ENCODE measurements at places on chromosomes 2 and 18.

DNA sequence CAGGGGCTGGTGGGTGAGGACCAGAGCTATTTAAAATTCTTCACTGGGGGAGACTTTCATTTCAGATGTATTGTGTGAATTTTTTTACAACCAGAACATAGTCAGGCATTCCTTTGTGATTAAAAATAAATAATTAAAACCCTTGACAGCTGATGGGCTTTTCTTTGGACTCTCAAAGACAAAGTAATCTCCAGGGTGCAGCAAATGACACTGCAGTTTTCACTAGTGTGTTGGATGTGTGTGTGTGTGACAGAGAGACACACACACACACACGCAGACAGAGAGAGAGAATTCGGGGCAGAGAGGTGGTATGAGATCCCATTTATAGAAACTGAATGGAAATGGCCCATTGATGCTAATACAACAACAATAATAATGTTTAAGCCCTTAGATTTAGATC is 10.3 kb upstream of the GALNT14 start:
- no peak for DNase-seq

- DNase-seq, result peak; percentile 56
Observed at GRCh38 chr2:178109813-178110212, 2.4 kb upstream of the RBM45 start.

GRCh38 chr18:77069482-77069881 is 63.1 kb downstream of the MBP start:
- DNase-seq, result no peak

GRCh38 chr2:141316606-141317005 is 814.2 kb downstream of the LRP1B start:
- DNase-seq, result peak; percentile 80

DNA sequence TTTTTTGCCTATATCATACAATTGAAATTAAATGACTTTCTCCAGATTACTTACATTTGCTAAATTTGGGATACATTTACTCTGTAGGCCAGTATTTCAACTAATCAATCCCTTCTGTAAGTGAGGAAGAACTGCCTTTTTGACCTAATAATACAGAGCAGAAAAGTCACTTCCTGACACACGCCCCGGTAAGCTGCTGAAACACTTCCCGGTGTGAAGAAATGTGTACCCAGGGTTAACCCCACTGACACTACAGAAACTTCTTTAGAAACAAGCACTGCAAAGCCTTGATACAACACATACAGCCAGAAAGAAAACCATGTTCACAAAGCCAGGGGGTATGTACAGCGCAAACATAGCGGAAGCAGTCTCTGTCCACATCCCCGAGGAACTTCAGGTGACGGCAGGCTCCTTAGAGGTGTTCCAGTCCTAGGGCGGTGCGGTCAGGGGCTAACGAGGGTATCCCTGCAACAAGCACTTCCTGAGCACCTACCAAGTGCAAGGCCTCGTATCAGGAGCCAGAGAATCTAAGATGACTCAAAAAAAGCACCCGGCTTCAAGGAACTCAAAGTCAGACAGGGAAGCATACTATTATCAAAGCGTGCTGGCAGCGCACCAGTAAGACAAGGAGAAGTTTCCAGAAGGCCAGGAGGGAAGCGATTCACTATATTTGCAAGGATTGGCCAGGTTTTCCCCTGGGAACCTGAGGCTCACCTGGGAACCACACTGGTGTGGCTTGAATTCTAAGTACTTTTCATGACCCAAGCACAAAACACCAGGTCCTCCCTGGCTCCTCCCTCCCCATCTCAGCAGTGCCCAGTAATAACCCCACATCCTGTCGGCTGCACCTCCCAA is 46.6 kb downstream of the ZNF516 start:
- no peak for DNase-seq

- DNase-seq, result no peak
Observed at GRCh38 chr18:70355620-70356385, 67.0 kb downstream of the SOCS6 start.

- DNase-seq, result no peak
Observed at GRCh38 chr2:70698847-70699246, 69.2 kb downstream of the ADD2 start.

DNA sequence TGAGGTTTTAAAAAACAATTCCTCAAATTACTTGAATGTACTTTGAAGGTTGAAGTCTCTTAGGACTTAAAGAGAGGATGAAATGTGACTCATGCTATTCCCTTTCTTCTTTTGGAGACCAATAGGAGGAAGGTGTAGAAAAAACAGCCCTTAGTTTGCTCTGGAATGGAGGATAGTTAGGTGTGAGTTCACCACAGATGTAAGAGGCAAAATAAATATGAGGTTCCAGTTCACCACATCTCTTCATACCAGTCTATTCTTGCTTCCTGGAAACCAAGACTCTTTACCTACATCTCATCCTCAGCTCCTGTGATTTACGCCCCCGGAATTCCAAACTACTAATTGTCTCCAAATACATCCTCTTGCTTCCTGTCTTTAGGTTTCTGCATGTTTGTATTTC is 77.5 kb upstream of the TTC21B start:
- peak; percentile 29 for DNase-seq

GRCh38 chr18:42765302-42765701 is 350.2 kb downstream of the RIT2 start:
- no peak for DNase-seq

GRCh38 chr2:105231232-105231619 is 10.3 kb upstream of the GPR45 start:
- no peak for DNase-seq

- DNase-seq, result no peak
Observed at GRCh38 chr2:49621016-49621415, 466.7 kb upstream of the FSHR start.

- DNase-seq, result no peak
Observed at GRCh38 chr2:48733067-48733503, 22.4 kb downstream of the LHCGR start.

GRCh38 chr2:170997893-170998597 is 69.0 kb downstream of the GORASP2 start:
- no peak for DNase-seq

DNA sequence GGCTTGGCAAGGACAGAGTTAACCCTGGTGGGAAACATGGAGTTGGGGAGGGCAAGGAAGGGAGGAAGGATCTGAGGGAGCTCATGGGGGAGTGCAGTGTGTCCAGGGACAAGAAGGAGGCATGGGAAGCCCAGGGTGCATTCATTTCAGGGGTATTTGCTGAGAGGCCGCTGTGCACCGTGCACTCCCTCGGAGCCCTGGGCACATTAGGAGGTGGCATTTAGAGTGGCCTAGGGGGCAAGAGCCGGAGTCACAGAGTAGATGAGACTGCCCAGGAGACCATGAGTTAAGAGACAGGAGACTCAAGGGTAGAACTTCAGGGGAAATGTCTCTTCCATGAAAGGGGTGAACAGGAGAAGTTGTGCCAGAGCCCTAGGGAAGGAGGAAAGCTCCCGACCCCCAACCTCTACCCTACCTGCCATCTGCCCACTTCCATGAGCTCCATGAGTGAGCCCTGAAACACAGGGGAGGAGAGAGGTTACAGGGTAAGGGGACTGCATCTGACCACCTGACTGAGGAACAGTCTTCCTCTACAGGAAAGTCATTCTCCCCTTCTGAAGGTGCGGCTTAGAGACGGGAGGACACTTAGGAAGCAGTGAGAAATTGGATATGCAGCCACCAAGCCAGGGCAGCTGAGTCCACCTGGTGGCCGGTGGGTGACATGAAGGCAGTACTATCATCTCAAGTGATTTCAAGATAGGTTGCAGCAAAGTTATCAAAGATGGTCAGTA is 58.5 kb upstream of the COPS8 start:
- peak; percentile 80 for DNase-seq

GRCh38 chr2:98012561-98012991 is 16.8 kb upstream of the TMEM131 start:
- no peak for DNase-seq

DNA sequence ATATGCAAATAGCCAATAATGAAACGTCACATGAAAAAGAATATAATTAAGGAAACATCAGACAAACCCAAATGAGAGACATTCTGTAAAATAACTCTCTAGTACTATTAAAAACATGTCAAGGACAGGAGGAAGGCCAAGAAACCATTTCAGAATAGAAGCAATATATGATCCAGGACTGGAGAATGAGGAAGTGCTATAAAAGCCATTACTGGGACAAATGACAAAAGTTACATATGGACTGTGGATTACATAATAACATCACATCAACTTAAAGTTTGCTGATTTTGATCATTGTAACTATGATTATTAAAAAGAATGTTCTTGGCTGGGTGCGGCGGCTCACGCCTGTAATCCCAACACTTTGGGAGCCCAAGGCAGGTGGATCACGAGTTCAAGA is 81.3 kb downstream of the CRACDL start:
- DNase-seq, result no peak

DNA sequence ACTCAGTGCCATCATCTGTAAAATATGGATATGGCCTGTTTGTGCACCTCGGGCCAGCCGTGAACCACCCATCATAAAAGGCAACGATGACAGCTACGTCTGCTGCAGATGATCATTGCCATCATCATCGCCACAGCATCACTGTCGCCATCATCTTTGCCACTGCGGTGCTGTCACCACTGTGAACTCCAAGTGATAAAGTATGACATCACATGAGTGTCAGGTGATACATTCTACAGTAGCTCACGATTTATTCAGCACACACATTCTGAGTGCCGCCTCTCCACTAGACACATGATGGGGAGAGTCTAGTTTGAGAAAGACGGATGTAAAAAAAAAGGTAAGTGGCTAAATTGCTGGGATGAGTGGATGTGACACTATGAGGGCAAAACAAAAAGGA is 755.4 kb upstream of the RAB6C start:
- no peak for DNase-seq

- DNase-seq, result no peak
Observed at GRCh38 chr2:220959391-220959802, 612.7 kb downstream of the EPHA4 start.

DNA sequence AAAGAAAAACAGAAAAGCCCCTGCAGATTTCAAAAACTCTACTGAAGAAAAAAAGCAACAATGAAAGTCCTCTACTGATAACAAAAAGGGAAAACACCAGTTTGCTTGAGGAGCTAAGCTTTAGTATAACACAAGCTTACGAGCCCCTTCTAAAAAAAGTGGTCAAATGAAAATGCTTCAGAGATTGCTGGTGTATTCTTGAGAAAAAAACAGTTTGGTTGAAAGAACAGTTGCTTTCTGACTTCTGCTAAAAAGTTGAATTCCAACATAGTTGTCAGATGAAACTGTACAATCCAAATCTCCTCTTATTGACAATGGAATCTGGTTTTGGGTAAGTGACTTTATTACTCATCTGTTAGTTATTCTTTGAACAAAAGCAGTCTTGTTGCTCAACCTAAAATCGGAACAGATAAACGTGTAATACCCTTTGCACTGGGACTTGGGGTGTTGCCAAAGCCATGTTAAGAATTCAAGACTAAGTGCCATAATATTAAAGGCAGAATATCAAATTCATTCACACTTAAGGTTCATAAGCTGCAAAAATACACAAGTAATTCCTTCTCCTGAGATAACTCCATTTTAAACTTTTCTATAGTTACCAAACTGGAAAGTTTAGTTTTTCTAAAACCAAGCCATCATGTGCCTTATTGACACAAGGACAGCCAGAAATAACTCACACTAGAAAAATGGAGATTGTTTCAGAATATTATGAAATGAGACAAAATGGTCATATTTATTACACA is 45.3 kb upstream of the SPAG16 start:
- peak; percentile 90 for DNase-seq

GRCh38 chr2:105798595-105798994 is 53.9 kb downstream of the NCK2 start:
- DNase-seq, result no peak

- no peak for DNase-seq
Observed at GRCh38 chr2:20988905-20989304, 55.0 kb downstream of the APOB start.

GRCh38 chr18:4172196-4173100 is 282.7 kb downstream of the DLGAP1 start:
- no peak for DNase-seq

GRCh38 chr18:36075862-36076587 is 8.7 kb upstream of the RPRD1A start:
- peak; percentile 25 for DNase-seq

Data from astrocyte of the spinal cord (primary cell).